ENCODE measurements at places on chromosomes 2 and 18. TPM values are rescaled to one million over a fixed set of nuclear protein-coding genes. Genes with fewer than 3 reads are reported as not detected.

NEU2 gene
- total RNA-seq = not detected

C1QL2 gene
- not detected for total RNA-seq

CNDP1 gene
- total RNA-seq = not detected

CCL20 gene
- total RNA-seq = 3.2 TPM

GRCh38 chr2:12769492-12770105 is 52.9 kb downstream of the TRIB2 start:
- peaks cover 19% of the 10 kb centered on the region for H3K27me3 ChIP-seq
- H3K4me1 ChIP-seq = peaks cover 7% of the 10 kb centered on the region
- no peaks in the 10 kb centered on the region for H3K36me3 ChIP-seq
- DNase-seq = no peak
- no peak overlapping the region for H3K4me3 ChIP-seq
- H3K27ac ChIP-seq = no peak overlapping the region

DNA sequence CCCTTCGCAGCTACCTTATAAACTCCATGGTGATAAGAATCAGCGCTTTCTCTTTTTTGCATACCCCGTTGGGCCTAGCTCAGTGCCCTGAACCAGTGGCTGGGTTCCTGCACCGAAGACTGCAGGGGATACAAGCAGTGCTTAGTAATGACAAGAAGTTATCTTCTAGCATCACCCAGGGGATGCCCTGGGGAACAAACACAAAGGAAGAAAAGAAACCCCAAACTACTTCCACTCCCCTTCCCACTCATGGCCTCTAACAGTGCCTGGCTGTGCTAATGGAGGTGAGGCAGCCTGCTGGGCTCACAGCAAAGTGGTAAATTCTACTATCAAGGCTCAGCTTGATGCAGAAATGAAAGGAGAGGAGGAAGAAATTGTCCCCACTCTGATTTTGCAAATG is 314.7 kb downstream of the TXNL1 start:
- H3K27ac ChIP-seq = no peak overlapping the region
- H3K4me1 ChIP-seq = no peaks in the 10 kb centered on the region
- H3K36me3 ChIP-seq = no peaks in the 10 kb centered on the region

- no peak overlapping the region for H3K4me3 ChIP-seq
- H3K27ac ChIP-seq = no peak overlapping the region
- H3K27me3 ChIP-seq = peaks cover 10% of the 10 kb centered on the region
- H3K4me1 ChIP-seq = no peaks in the 10 kb centered on the region
Observed at GRCh38 chr2:240319855-240320203, 115.6 kb upstream of the GPC1 start.

DNA sequence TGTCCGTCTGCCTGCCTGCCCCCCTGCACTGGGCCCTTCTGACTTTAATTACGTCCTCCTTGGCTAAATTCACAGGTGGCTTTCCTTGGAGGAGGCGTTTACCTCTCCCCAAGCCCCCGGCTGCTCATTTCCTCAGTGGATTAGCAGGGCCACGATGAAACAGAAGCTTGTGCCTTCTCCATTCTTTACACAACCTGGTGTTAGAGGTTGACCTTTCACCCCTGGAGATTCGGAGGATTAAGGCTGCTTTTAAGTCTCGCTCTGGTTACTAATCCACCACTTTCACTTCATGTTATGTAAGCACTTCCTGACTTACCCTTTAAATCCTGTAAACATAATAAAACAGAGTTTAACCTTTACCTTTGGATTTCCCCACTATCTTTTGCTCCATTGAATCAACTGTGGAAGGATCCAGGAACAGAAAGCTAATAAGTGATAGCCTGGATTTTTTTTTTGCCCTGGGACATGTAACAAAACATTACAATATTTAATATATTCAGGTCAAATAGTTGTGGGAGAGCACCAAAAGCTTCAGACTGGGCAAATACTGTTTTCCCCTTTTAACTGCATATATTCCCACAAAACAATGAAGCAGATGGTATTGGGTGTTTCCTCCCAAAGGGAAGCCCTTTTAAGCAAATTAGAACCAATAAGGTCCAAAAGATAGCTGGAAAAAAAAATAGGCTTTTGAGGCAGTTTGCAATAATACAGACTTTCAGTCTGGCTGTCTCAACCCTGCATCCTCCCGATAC is 370.2 kb downstream of the EN1 start:
- DNase-seq = no peak
- H3K27me3 ChIP-seq = no peaks in the 10 kb centered on the region
- no peak overlapping the region for H3K27ac ChIP-seq
- H3K4me3 ChIP-seq = no peak overlapping the region

DNA sequence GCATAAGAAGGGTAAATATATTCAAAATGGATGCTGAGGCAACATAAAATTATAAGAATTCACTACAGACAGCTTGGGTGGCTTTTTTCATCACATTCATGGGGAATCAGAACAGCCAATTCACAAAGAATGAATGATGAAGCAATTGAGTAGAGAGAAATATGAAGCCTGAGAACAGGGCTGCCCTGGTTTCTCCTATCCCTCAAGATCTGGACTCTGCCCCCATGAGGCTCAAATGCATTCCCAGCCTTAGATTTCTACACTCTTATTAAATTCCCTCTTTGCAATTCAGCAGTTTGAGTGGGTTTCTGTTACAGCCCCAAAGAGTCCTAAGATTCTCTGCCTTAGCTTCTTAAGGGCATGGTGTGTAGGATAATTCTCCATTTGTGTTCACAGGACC is 172.5 kb downstream of the MAIP1 start:
- H3K27me3 ChIP-seq = peaks cover 5% of the 10 kb centered on the region
- H3K27ac ChIP-seq = no peak overlapping the region
- no peak for DNase-seq
- H3K4me3 ChIP-seq = no peak overlapping the region
- H3K4me1 ChIP-seq = no peaks in the 10 kb centered on the region
- no peaks in the 10 kb centered on the region for H3K36me3 ChIP-seq

- DNase-seq = no peak
- no peaks in the 10 kb centered on the region for H3K36me3 ChIP-seq
- no peaks in the 10 kb centered on the region for H3K4me1 ChIP-seq
- peaks cover 2% of the 10 kb centered on the region for H3K27me3 ChIP-seq
Observed at GRCh38 chr2:24456599-24457556, 34.2 kb upstream of the NCOA1 start.

GRCh38 chr2:62475172-62476011 is 30.6 kb downstream of the TMEM17 start:
- H3K4me1 ChIP-seq = no peaks in the 10 kb centered on the region
- DNase-seq = no peak
- H3K27ac ChIP-seq = no peak overlapping the region
- H3K27me3 ChIP-seq = peaks cover 13% of the 10 kb centered on the region

GRCh38 chr2:43495727-43496126 is 100.1 kb downstream of the THADA start:
- no peak for DNase-seq
- peaks cover 24% of the 10 kb centered on the region for H3K36me3 ChIP-seq
- no peak overlapping the region for H3K27ac ChIP-seq
- H3K4me1 ChIP-seq = no peaks in the 10 kb centered on the region

DNA sequence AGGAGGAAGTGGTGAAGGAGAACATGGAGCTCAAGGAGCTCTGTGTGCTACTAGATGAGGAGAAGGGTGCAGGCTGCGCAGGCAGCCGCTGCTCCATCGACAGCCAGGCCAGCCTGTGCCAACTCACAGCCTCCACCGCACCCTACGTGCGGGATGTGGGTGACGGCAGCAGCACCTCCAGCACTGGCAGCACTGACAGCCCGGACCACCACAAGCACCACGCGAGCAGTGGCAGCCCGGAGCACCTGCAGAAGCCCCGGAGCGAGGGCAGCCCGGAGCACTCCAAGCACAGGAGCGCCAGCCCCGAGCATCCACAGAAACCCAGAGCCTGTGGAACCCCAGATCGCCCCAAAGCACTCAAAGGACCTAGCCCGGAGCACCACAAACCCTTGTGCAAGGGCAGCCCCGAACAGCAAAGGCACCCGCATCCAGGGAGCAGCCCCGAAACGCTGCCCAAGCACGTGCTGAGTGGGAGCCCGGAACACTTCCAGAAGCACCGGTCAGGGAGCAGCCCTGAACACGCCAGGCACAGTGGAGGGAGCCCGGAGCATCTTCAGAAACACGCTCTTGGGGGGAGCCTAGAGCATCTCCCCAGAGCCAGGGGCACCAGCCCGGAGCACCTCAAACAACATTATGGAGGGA is 9.0 kb downstream of the CCDC85A start:
- H3K4me3 ChIP-seq = no peak overlapping the region
- H3K27ac ChIP-seq = no peak overlapping the region
- no peaks in the 10 kb centered on the region for H3K36me3 ChIP-seq
- peaks cover 6% of the 10 kb centered on the region for H3K27me3 ChIP-seq
- no peak for DNase-seq

DNA sequence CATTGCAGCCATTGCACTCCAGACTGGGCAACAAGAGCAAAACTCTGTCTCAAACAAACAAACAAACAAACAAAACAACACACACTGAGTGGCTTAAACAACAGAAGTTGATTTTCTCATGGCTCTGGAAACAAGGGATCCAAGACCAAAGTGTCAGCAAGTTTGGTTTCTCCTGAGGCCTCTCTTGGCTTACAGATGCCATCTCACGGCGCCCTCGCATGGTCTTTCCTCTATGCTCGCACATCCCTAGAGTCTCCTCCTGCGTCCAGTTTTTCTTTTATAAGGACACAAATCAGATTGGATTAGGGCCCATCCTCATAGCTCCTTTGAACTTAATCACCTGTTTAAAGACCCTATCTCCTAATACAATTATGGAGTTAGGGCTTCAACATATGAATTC is 133.4 kb upstream of the LRRTM1 start:
- H3K4me3 ChIP-seq = no peak overlapping the region
- no peak overlapping the region for H3K27ac ChIP-seq
- no peaks in the 10 kb centered on the region for H3K36me3 ChIP-seq
- H3K27me3 ChIP-seq = no peaks in the 10 kb centered on the region

- H3K36me3 ChIP-seq = no peaks in the 10 kb centered on the region
- H3K27me3 ChIP-seq = peaks cover 2% of the 10 kb centered on the region
- no peak overlapping the region for H3K27ac ChIP-seq
- no peak overlapping the region for H3K4me3 ChIP-seq
- H3K4me1 ChIP-seq = no peaks in the 10 kb centered on the region
Observed at GRCh38 chr2:85791704-85792565, 38.1 kb downstream of the ATOH8 start.

DNA sequence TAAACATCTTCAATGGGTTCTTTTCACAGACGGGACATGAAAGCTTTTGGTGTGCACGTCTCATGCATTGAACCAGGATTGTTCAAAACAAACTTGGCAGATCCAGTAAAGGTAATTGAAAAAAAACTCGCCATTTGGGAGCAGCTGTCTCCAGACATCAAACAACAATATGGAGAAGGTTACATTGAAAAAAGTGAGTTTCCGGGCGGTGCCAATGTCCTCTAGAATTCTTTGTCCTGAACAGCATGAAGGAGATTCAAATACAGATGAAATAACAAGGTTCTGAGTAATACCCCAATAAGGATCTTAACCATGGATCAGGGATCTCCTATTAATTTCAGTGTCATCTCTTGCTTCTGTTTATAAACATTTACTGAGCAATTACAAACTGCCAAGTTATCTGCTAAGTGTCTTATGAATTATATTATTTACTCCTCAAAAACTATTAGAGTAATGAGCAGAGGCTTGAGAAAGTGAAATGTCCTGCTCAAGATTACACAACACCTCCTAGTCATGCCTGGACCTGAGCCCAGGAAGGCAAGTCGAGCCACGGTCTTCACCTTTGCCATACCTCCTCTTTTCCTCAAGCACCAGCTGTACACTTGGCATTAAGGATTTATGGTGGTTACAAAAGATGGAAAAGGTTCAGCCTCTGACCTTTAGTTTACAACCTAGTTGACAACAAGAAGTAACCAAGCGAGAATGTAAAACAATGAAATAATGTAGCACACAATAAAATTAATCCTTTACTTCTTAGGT is 22.6 kb downstream of the DHRS9 start:
- H3K27ac ChIP-seq = no peak overlapping the region
- H3K36me3 ChIP-seq = no peaks in the 10 kb centered on the region
- DNase-seq = no peak
- H3K4me1 ChIP-seq = peaks cover 16% of the 10 kb centered on the region
- H3K27me3 ChIP-seq = no peaks in the 10 kb centered on the region

- no peaks in the 10 kb centered on the region for H3K36me3 ChIP-seq
- no peak overlapping the region for H3K4me3 ChIP-seq
- peaks cover 7% of the 10 kb centered on the region for H3K4me1 ChIP-seq
- peak; percentile 16 for DNase-seq
Observed at GRCh38 chr2:84495539-84496146, 20.7 kb upstream of the DNAH6 start.

DNA sequence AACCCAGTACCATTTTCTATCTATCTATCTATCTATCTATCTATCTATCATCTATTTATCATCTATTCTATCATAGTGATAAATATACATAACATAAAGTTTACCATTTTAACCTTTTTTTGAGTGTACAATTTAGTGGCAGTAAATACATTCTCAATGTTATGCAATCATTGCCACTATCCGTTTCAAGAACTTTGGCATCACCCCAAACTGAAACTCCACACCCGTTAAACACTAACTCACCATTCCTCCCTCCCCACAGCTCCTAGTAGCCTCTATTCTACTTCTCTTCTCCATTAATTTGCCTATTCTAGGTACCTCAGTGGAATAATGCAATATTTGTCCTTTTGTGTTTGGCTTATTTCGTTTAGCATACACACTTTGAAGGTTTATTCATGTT is 82.5 kb upstream of the KCNE4 start:
- no peak overlapping the region for H3K4me3 ChIP-seq
- no peaks in the 10 kb centered on the region for H3K36me3 ChIP-seq
- H3K27ac ChIP-seq = no peak overlapping the region
- DNase-seq = no peak

GRCh38 chr2:49288113-49288705 is 133.9 kb upstream of the FSHR start:
- H3K27me3 ChIP-seq = no peaks in the 10 kb centered on the region
- H3K4me3 ChIP-seq = no peak overlapping the region
- no peaks in the 10 kb centered on the region for H3K36me3 ChIP-seq
- no peak overlapping the region for H3K27ac ChIP-seq

DNA sequence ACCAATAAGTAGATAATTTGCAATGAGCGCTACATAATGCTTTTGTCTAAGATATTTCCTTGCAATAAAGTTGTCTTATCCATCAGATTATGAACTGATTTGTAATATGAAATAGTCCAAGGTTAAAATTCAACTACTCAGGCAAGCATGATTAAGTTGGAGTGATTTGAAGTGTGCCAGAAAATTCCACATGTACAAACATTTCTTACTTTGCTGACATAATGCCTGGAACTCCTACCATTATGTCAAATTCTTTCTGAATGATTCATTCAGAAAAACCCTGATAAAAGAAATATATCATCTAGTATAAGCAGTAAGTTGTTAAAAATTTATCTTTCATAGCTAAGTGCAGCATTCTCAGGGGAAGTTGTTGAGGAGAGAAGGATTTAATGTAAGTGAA is 87.3 kb downstream of the CBLN2 start:
- H3K4me3 ChIP-seq = no peak overlapping the region
- no peaks in the 10 kb centered on the region for H3K36me3 ChIP-seq
- DNase-seq = no peak
- H3K4me1 ChIP-seq = no peaks in the 10 kb centered on the region
- no peak overlapping the region for H3K27ac ChIP-seq

DNA sequence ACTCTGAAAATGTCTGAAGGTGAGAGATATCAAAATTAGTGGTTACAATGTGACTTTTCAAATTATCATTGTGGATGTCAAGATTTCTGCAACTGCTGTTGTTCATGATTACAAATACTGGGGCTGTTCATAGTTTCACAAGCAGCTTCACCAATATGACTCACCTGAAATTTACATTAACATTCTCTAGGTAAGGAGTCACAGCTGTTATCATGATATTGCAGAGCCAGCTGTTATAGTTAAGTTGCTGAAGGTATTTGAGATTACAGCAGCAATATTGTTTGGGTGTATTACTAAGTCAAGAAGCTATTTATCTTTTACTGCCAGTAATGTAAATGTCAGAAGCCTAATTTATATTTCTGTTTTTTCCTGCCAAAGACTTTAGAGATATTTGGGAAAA is 140.0 kb downstream of the MC4R start:
- DNase-seq = no peak
- no peak overlapping the region for H3K4me3 ChIP-seq
- H3K4me1 ChIP-seq = no peaks in the 10 kb centered on the region
- no peak overlapping the region for H3K27ac ChIP-seq

All from activated T-helper 1 cell treated with anti-CD3 and anti-CD28 coated beads, Interleukin-12 subunit alpha, Interleukin-12 subunit beta, Interleukin-2, Interleukin-4 antibody, amounts not matched to agents 30 ng/mL and 10 ng/mL and 1 ng/mL, durations not matched to agents 14 hours and 24 hours and 36 hours (primary cell).